Endothelial cell (in vitro differentiated cells): ENCODE measurements at places on chromosomes 12 and 14. TPM values are rescaled to one million over a fixed set of nuclear protein-coding genes. Genes with fewer than 3 reads are reported as not detected.

SERPINA1 gene
- not detected for total RNA-seq

GRCh38 chr14:62420847-62421246, 624.4 kb downstream of the KCNH5 start:
- no peak overlapping the region for H3K27ac ChIP-seq
- DNase-seq, result no peak
- H3K4me1 ChIP-seq, result no peaks in the 10 kb centered on the region
- H3K36me3 ChIP-seq, result no peaks in the 10 kb centered on the region
- H3K27me3 ChIP-seq, result no peaks in the 10 kb centered on the region
- no peak overlapping the region for H3K4me3 ChIP-seq

FAM90A1 gene
- not detected for total RNA-seq

DNA sequence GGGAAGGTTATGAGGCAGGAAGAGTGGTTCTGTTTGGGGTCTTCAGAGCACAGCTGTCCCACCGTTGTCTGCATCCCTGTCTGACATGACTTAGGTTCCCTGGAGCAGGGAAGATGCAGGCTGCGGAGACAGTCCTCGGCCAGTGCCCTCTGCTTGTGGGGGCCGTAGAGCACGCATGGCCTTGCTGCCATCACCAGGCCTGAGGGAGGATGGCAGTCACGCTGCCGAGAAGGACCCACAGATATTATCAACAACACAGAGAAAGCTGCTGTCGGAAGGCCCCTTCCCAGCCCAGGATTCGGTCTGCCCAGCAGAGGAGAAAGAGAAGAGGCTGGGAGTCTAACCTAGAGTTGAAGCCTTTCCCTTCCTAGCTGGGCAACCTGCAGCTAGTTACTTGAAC, 35.0 kb downstream of the ERH start:
- peaks cover 6% of the 10 kb centered on the region for H3K27me3 ChIP-seq
- DNase-seq, result peak; percentile 34
- no peaks in the 10 kb centered on the region for H3K4me1 ChIP-seq
- no peaks in the 10 kb centered on the region for H3K36me3 ChIP-seq
- no peak overlapping the region for H3K4me3 ChIP-seq

GRCh38 chr12:60180298-60180697, 584.5 kb downstream of the SLC16A7 start:
- no peaks in the 10 kb centered on the region for H3K27me3 ChIP-seq
- H3K27ac ChIP-seq, result no peak overlapping the region
- no peaks in the 10 kb centered on the region for H3K36me3 ChIP-seq
- no peak overlapping the region for H3K4me3 ChIP-seq

DNA sequence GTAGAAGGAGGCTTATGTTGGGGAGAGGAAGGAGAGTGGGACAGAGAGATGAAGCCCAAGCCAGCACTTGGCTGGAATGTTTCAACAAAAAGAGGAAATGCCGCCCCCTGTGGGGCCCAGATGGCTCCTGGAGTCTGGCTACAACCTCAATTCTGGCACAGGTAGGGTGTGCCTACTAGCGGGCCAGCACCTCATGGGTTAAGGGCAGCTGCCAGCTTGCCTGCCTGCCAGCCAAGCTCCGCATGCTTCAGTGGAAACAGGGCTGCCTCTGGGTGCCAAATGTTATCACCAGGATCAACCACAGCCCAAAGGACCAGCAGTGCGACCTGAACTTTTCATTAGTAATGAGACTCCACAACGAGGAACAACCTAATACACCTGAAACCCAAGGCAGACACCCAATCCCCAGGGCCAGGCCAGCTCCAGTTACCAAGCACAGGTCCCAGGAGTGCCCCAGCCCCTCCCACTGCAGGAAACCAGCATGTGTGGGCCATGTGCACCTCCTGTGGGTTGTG, 11.3 kb downstream of the RAB15 start:
- H3K4me3 ChIP-seq, result peak overlapping the region; percentile 62
- peaks cover 4% of the 10 kb centered on the region for H3K27me3 ChIP-seq
- peaks cover 16% of the 10 kb centered on the region for H3K4me1 ChIP-seq
- no peak overlapping the region for H3K27ac ChIP-seq
- H3K36me3 ChIP-seq, result no peaks in the 10 kb centered on the region

DNA sequence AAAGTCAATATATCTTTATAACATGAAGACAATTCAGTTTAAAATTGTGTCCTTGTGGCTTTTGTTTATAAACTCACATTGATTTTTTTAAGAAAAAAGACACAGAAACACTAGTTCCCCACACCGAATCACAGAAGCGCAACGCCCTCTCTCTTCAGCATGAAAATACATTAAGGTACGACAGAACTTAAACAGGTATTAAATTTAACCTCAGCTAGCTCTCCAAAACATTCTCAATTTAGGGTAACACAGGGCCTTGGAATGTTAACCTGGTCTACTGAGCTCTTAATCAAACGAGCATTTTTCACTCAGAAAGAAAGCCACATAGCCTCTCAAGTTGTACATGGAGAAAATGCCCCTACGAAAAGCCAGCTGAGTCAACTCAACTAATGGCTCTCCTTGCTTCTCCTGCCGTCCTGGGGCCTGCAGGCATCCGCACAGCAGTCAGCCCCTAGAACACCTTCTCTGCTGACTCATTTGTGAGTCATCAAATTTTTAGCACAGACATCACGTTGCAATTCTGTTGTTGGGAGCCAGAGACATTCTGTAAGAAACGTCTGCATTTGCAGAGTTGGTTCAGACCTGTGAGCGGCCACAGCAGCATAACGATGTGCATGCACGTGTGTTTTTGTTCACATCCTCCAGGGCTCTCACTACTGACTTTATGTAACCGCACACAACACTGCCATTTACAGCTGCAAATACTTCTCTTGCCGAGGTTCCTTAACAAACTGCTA, 141.6 kb downstream of the ITPR2 start:
- no peaks in the 10 kb centered on the region for H3K27me3 ChIP-seq
- no peak for DNase-seq
- H3K27ac ChIP-seq, result peak overlapping the region; percentile 28
- peaks cover 10% of the 10 kb centered on the region for H3K36me3 ChIP-seq
- H3K4me3 ChIP-seq, result no peak overlapping the region

GRCh38 chr12:4881266-4882064, 28.2 kb upstream of the KCNA1 start:
- no peak for DNase-seq
- no peak overlapping the region for H3K27ac ChIP-seq
- no peaks in the 10 kb centered on the region for H3K36me3 ChIP-seq
- no peaks in the 10 kb centered on the region for H3K4me1 ChIP-seq
- no peak overlapping the region for H3K4me3 ChIP-seq

- peaks cover 22% of the 10 kb centered on the region for H3K4me1 ChIP-seq
- H3K27me3 ChIP-seq, result peaks cover 2% of the 10 kb centered on the region
- no peak overlapping the region for H3K4me3 ChIP-seq
- no peak for DNase-seq
Measured at GRCh38 chr12:93139028-93139665, 210.1 kb upstream of the EEA1 start.

DNA sequence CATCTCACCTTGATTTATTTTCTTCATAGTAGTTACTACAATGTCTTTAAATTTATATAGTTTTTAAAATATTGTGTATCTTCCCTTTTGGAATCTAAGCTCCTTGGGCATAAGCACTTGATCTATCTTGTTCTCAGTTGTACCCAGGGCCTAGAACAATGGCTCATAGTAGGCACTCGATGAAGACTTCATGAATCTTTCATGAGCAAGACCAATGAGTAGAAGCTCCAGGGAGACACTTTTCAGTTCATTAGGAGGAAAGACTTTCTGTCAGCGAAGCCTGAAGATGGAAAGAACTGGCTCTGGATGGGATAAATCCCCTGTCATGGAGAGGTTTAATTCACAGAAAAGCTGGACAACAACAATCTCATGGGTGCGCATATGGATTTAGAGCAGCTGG, 140.2 kb upstream of the CRY1 start:
- H3K4me1 ChIP-seq, result peaks cover 26% of the 10 kb centered on the region
- no peaks in the 10 kb centered on the region for H3K36me3 ChIP-seq
- no peak for DNase-seq
- no peaks in the 10 kb centered on the region for H3K27me3 ChIP-seq
- H3K4me3 ChIP-seq, result no peak overlapping the region

IKZF4 gene
- total RNA-seq, result 3.0 TPM

DNA sequence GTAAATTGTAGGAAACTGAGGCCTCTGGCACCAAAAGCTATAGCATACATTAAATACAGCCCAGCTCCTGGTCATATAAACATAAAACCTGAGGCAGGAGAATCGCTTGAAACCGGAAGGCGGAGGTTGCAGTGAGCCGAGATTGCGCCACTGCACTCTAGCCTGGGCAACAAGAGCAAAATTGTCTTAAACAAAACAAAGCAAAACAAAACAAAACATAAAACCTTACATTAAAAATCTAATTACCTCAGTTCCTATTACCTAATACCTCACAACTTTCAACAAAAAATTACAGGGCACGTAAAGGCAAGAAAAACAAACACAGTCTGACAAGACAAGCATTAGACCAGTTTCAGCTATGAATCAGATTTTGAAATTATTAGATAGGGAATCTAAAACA, 36.7 kb downstream of the TMEM116 start:
- no peak for DNase-seq
- no peaks in the 10 kb centered on the region for H3K36me3 ChIP-seq
- no peak overlapping the region for H3K27ac ChIP-seq
- H3K4me3 ChIP-seq, result no peak overlapping the region

DNA sequence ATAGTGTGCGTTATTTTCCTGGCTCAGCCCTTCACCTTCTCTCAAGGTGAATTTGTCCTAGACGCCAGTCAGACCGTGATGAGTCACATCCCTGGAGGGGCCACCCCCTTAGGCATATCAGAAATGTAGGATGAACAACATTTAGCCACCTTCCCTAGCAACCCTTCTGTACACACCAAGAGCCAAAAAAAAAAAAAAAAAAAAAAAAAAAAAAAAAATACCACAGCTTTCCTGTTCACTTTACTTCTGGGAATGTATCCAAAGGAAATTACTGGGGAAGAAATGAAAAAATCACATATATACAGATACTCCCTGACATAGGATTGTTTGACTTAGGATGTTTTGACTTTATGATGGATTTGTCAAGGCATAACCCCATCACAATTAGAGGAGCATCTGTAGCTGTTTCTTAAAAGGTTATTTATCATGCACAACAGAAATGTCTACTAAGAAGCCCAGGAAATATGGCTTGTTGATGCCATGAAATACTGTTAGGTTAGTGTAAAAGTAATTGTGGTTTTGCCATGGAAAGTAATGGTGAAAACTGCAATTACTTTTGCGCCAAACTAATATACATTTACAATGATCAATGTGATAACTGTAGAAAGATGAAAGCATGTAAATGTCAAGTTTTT, 68.2 kb upstream of the BDKRB2 start:
- no peak overlapping the region for H3K27ac ChIP-seq
- H3K36me3 ChIP-seq, result peaks cover 3% of the 10 kb centered on the region
- H3K4me3 ChIP-seq, result no peak overlapping the region
- no peak for DNase-seq

DNA sequence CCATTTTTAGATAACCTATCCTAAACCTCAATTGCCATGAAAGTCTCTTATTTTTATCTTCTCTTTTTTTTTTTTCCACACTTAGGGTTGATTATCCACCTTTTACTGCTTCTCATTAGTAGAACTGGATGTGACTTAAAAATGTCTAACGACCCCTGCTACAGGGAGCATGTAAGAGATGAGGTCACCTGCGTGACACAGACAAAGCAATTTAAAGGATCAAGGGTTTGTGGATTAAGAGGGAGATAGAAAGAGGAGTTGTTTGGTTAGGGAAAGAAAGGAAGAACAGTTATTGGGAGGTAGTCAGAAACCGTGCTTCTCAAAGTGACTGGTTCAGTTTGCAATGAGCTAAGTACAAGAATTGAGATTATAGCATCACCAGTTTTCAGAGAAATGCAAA, 239.1 kb downstream of the ALX1 start:
- no peaks in the 10 kb centered on the region for H3K36me3 ChIP-seq
- H3K4me1 ChIP-seq, result no peaks in the 10 kb centered on the region
- no peak overlapping the region for H3K4me3 ChIP-seq
- H3K27me3 ChIP-seq, result no peaks in the 10 kb centered on the region
- H3K27ac ChIP-seq, result no peak overlapping the region
- no peak for DNase-seq

DNA sequence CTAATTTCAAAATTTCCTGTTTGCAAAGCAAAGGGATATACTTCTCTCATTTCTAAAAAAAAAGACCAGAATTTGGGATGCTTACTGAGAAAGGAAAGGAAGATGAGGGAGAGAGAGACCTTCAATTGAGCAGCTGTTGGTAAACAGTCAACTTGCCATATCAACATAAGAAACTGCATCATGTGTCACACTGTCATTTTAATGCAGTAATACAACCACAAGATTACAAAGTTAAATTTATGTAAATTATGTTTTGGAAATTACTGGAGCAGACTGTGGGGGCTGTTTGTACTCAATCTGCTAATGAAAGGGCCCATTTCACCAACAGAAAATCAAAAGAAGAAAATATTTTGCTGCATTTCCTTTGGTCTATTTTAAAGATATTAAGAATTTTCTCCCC, 370.4 kb upstream of the TMPO start:
- no peaks in the 10 kb centered on the region for H3K27me3 ChIP-seq
- H3K27ac ChIP-seq, result no peak overlapping the region
- DNase-seq, result no peak
- H3K36me3 ChIP-seq, result no peaks in the 10 kb centered on the region
- no peaks in the 10 kb centered on the region for H3K4me1 ChIP-seq

DNA sequence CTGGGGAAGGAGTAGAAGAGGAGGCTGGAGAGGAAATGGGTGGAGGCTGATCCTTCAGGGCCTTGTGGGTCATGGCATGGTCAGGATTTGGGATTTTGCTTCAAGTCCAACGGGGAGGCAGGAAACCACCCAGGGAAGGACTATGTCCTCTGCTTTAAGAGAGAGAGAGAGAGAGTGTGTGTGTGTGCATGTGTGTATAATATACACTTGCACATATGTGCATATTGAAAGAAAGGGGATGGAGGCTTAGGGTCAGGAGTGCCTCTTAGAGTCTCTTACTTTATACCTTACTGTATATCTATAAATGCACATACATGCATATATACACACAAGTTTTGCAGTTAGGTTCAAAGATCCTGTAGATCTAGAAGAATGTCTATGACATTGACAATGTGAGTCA, 94.8 kb downstream of the RGS6 start:
- no peak for DNase-seq
- H3K4me1 ChIP-seq, result peaks cover 9% of the 10 kb centered on the region
- H3K27ac ChIP-seq, result no peak overlapping the region
- no peaks in the 10 kb centered on the region for H3K27me3 ChIP-seq
- no peak overlapping the region for H3K4me3 ChIP-seq

HOTAIR gene
- 1.4 TPM for total RNA-seq
